Right kidney (tissue), 9 donors: ENCODE measurements at places on chromosomes 16 and 17.

GRCh38 chr17:62794666-62794971 lies 13.5 kb downstream of the MARCHF10 start:
- no peak for DNase-seq

DNA sequence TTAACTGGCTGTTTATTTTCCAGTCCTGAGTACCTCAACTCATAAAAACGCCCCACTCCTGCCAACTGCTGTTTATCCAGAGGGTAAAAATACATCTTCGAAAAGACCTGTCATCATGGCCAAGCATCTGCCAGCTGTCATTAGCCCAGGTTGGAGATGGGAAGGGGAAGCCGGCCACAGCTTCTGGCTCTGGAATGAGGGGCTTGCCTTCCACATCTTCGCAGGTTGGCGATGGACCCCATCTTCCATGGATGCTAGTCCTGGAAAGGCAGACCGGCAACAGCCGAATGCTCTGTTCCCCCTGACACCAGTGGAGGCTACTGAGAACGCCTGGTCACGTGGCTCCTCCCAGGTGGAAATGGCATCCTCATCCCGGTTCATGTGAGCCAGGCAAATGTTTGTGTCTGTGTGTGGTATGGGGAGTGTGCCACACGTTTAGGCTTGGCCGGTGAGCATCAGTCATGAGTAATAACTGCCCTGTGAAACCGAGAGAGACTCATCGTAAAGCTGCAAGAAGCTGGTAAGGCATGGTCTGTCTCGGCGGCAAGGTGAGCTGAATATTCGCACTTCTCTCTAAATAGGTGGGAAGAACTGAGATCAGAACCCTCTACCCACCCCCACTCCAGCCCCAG lies 420 bp upstream of the KRTAP17-1 start:
- peak; percentile 38 for DNase-seq

- no peak for DNase-seq
Observed at GRCh38 chr17:8904201-8904600, 36.7 kb upstream of the PIK3R6 start.

DNA sequence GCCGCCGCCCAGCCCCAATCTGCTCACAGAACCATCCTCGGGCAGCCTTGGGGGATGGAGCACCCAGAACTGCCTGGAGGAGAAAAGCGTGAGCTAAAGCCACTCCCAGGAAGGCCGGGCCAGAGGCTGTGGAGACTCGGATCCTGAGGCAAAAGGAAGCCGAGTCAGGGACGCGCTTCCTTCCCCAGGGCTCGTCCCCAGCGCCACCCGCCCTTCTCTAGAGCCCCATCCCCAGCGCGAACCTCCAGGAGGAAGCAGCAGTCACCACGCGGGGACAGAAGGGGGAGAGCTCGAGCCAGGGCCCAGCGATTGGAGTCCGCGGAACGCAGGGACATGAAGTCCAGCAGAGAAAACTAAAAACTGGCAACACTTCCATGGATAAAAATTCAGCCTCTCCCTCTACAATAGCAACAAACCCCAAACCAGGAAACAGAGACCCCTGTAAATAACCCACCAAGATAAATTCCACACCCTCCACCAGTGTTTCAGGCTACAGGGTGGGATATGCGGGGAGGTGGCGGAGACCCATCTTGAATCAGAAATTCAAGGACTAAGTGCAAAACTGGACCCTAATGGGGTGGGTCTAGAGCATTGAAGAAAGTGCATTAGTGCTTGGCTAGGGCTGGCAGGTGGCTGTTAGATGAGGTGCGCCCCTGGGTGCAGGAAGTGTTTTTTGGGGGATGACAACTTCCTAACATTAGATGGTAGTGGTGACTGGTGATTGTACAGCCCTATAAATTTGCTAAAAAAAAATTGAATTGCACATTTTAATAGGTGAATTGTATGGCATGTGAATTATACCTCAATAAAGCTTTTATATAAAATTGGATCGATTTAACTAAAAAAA lies 116.1 kb upstream of the METRNL start:
- peak; percentile 67 for DNase-seq

- DNase-seq = no peak
Observed at GRCh38 chr16:48481772-48482171, 96.6 kb upstream of the SIAH1 start.

DNA sequence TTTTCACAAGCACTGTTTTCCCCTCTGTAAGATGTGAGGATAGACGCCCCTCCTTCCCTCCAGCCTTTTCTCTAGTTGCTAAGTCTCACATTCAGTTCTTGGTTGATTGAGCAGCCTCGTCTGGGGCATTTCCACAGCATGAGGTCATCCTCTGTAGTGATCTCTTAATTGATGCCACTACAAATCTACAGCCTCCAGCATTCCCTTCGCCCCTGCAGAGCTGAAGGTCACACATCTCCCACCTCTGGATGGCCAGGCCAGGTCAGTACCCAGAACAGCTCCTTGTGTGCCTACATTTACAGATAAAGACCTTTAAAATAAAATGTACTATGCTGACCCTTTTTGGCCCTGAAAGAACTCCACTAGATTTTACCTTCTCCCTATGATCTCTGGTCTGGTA lies 32.5 kb upstream of the CDH11 start:
- no peak for DNase-seq

GRCh38 chr16:66002601-66003000 lies 363.9 kb upstream of the CDH5 start:
- DNase-seq = no peak

DNA sequence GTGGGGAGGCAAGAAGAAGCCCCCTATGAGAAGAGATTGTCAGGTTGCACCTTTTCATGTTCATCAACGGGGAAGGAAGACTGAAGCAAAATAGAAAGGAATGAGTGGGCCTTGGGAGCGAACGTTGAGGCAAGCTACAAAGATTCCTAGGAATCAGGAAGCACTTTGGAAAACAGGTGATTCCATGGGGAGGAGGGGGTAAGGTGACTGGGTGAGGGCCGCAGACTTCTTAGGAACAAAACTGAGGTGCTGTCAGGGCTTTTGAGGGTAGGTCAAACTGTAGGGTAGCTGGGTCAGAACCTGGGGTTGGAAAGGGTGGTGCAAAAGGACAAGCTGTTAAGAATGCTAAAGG lies 528 bp downstream of the ITFG1 start:
- DNase-seq = no peak

- DNase-seq = no peak
Observed at GRCh38 chr17:35674552-35674951, 56.9 kb upstream of the RASL10B start.

DNA sequence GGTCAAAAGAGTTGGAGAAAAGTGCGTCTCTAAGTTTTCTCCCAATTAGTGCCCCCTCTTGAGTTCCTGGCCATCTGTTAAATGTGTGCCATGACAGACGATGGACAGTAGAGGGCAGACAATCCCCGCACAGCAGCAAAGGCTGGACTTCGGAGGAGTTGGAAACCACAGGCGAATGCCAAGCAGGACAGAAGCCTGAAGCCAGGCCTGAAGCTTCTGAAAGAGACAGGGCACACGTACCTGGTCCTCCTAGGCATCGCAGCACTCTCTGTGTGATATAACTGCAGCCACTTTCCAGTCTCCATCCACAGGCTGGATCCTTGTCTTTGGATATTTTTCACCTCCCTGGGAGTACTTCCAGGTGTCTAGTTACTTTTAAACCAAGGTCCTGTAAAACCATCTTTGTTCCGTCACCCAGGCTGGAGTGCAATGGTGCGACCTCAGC lies 14.5 kb downstream of the C17orf100 start:
- peak; percentile 49 for DNase-seq

- DNase-seq = no peak
Observed at GRCh38 chr16:57822856-57823255, 20.6 kb upstream of the KIFC3 start.
